ENCODE measurements at places on chromosomes 11 and 22.

GRCh38 chr11:113034576-113034975 lies 73.4 kb downstream of the NCAM1 start:
- DNase-seq, result no peak

GRCh38 chr11:8342821-8343681 lies 79.4 kb upstream of the LMO1 start:
- no peak for DNase-seq

- no peak for DNase-seq
Observed at GRCh38 chr11:69620683-69621290, 20.2 kb upstream of the CCND1 start.

DNA sequence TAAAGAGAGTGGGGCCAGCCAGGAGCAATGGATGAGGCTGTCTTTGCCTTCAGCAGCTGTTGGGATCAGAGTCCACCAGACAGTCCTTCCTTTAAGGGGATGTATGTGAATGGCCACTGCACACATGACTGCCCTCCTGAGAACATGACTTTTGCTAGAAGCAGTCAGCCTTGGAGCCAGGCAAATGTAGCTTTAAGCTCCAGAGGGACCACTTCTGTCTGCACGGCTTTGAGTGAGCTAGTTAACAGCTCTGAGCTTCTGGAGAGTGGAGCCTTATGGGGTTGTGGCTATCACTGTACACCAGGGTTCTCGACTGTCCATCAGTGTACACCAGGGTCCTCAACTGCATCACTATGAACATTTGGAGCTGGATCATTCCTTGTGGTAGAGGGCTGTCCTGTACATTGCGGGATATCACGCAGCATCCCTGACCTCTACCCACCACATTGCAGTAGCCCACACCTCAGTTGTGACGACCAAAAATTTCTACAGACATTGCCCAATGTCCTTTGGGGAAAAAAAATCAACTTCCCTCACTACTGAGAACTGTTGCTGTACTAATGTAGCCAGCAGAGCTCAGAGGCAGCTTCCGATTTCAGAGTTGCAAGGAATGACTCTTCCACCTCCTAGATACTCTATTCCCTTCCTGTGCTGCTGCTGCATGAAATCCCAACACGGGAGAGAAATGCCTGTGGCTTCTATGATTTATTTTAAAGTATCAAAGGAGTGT lies 169.4 kb downstream of the MYO18B start:
- DNase-seq, result no peak

DNA sequence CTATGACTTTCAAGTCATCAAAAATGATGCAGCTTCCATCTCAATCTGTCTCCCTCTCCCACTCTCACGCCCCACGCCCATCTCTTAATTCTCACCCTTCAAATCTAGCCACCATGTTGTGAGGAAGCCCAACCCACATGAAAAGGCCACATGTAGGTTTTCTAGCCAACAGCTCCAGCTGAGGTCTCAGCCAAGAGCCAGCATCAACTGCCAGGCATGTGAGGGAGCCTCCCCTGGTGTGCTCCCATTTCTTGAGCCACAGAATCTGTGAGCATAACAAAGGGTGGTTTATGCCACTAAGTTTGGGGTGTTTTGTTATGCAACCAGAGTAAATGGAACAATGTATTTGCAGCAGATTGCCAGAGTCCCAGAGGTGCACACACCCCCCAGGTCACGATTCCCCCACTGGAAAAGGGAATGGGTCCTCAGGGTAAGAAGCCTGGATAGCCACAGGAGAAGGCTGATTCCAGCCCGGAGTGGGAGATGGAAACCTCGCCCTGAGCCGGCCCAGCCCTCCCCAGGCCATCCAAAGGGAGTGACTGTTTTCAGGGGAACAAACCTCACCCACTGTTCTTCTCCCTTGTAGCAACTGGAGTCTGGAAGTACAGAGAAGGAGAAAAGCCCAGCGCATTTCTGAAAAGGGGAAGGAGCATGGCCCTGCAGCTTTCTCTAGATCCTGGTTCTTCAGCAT lies 20.0 kb upstream of the LINC01488 start:
- no peak for DNase-seq

DNA sequence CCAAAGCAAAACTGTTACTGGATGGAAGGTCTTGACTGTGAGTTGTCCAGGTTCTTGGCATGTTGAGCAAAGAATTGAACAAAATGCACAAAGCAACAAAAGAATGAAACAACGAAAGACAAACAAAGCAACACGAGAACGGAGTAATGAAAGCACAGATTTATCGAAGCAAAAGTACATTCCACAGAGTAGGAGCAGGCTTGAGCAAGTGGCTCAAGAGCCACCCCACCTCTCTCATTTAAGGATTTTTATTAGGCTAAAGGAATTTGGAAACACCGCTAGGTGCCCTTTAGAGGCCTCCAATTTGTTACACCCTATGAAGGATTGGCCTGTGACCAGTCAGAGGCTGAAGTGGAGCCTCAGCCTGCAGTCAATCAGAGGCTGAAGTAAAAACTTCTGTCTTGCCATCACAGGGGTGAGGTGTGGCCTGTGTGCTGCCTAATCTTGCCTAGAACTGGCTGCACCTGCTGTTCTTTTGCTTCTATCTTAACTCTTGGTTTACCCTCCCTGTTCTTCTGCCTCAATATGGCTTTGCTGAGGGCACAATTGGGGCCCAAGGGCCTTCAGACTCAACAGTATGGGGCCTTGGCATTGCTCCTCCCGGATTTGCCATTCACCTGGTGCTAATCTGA lies 59.4 kb upstream of the FTH1 start:
- no peak for DNase-seq

Data from neuronal stem cell (in vitro differentiated cells).